ENCODE measurements at places on chromosomes 2 and 18. TPM values are rescaled to one million over a fixed set of nuclear protein-coding genes. Genes with fewer than 3 reads are reported as not detected.

Gene CNDP1
- total RNA-seq: 0.51 TPM

Gene ASPRV1
- 0.84 TPM for total RNA-seq

Gene FOXD4L1
- total RNA-seq: 0.15 TPM

DNA sequence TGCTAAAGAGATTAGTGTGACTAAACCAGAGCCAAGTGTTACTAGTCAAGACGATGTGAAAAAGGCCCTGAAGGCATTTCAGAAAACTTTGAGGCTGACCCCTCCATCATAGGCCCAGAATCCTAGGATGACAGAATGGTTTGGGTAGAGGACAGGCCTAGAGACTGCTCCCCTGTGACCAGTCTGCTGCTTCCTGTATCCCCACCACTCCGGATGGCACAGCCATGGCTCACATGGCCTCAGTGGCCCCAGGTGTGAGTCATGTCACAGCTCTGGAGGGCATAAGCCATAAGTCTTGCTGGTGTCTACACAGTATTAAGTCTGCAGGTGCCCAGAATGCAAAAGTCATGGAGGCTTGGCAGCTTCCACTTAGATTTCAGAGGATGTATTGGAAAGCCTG is 12.4 kb upstream of the STAT1 start:
- H3K27ac ChIP-seq: no peak overlapping the region
- no peaks in the 10 kb centered on the region for H3K27me3 ChIP-seq
- H3K4me3 ChIP-seq: no peak overlapping the region
- DNase-seq: peak; percentile 37

DNA sequence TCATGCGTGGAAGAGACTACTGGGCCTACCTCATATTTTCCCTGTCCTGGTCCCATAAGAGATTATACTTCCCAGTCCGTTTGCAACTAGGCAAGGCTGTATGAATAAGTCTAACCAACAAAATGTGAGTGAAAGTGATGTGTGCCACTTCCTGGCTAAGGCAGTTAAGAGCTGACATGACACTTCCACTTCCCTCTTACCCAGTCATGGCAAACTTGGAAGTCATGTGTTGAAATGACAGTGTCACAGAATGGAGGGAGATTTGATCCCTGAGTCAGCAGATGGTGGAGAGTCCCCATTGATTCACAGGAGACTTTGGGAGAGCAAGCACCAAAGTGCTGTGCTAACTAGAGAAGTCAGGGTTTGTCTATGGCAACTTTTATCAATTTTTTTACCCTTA is 36.4 kb downstream of the TACR1 start:
- H3K4me1 ChIP-seq: no peaks in the 10 kb centered on the region
- no peak for DNase-seq
- no peak overlapping the region for H3K4me3 ChIP-seq
- no peak overlapping the region for H3K27ac ChIP-seq

DNA sequence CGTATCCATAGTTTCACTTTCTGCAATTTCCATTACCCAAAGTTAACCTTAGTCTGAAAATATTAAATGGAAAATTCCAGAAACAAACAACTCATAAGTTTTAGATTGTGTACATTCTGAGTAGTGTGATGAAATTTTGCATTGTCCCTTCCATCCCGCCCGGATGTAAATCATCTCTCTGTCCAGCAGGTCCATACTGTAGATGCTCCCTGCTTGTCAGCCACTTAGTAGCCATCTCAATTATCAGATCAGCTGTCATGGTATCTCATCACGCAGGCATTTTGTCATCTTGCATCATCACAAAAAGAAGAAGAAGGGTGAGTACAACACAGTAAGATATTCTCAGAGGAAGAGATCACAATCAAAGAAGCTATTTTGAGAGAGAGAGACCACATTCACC is 185.0 kb upstream of the STK17B start:
- H3K36me3 ChIP-seq: no peaks in the 10 kb centered on the region
- H3K27me3 ChIP-seq: no peaks in the 10 kb centered on the region
- H3K4me3 ChIP-seq: no peak overlapping the region
- H3K27ac ChIP-seq: no peak overlapping the region

GRCh38 chr2:47551800-47552525 is 149.0 kb downstream of the MSH2 start:
- H3K4me1 ChIP-seq: peaks cover 11% of the 10 kb centered on the region
- no peak for DNase-seq
- H3K27me3 ChIP-seq: no peaks in the 10 kb centered on the region
- no peak overlapping the region for H3K27ac ChIP-seq
- H3K36me3 ChIP-seq: peaks cover 94% of the 10 kb centered on the region

GRCh38 chr2:19547321-19547720 is 188.9 kb upstream of the OSR1 start:
- H3K4me1 ChIP-seq: no peaks in the 10 kb centered on the region
- H3K36me3 ChIP-seq: no peaks in the 10 kb centered on the region
- H3K4me3 ChIP-seq: no peak overlapping the region
- no peak for DNase-seq
- H3K27ac ChIP-seq: no peak overlapping the region
- H3K27me3 ChIP-seq: no peaks in the 10 kb centered on the region

DNA sequence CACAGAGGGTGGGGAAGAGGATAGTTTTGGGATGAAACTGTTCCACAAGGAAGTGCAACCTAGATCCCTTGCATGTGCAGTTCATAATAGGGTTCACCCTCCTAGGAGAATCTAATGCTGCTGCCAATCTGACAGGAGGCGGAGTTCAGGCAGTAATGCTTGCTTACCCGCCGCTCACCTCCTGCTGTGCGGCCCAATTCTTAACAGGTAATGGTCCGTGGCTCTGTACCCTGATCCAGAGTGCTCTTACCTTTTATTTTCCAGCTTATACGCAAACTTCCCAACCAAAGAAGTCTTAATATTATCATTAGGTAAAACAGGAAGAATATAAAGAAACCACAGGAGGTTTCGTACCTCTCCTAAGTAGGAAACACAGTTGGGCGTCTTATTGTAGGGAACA is 82.7 kb upstream of the CD302 start:
- H3K4me1 ChIP-seq: no peaks in the 10 kb centered on the region
- H3K36me3 ChIP-seq: no peaks in the 10 kb centered on the region
- no peaks in the 10 kb centered on the region for H3K27me3 ChIP-seq
- no peak overlapping the region for H3K27ac ChIP-seq
- no peak overlapping the region for H3K4me3 ChIP-seq
- DNase-seq: no peak

- no peaks in the 10 kb centered on the region for H3K36me3 ChIP-seq
- no peak overlapping the region for H3K27ac ChIP-seq
- peaks cover 15% of the 10 kb centered on the region for H3K4me1 ChIP-seq
- H3K4me3 ChIP-seq: no peak overlapping the region
- H3K27me3 ChIP-seq: no peaks in the 10 kb centered on the region
Measured at GRCh38 chr2:10331027-10331701, 28.5 kb downstream of the HPCAL1 start.

GRCh38 chr2:75030218-75031009 is 72.0 kb downstream of the POLE4 start:
- H3K4me1 ChIP-seq: no peaks in the 10 kb centered on the region
- H3K36me3 ChIP-seq: no peaks in the 10 kb centered on the region
- no peak overlapping the region for H3K27ac ChIP-seq
- no peak for DNase-seq
- no peak overlapping the region for H3K4me3 ChIP-seq

DNA sequence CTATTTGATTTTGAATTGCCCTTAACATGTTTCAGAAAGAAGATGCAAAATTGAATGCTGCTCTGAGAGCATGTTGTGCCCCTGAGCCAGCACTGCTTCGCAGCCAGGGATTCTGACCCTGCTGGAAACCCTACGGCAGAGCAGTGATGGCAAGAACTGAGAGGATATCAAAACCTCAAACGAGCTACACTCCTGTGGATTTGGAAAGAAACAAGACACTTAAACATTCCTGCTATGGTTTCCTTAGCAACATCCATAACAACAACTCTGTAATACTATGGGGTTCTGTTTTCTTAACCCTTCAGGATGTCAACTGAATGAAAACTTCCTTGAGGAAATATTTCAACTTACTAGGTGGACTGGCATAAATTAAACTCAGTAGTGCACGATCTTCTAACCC is 649.1 kb downstream of the NYAP2 start:
- H3K4me3 ChIP-seq: no peak overlapping the region
- DNase-seq: no peak
- no peaks in the 10 kb centered on the region for H3K36me3 ChIP-seq
- H3K4me1 ChIP-seq: peaks cover 4% of the 10 kb centered on the region
- H3K27ac ChIP-seq: peak overlapping the region; percentile 61
